ENCODE measurements at places on chromosomes 1 and 21.

DNA sequence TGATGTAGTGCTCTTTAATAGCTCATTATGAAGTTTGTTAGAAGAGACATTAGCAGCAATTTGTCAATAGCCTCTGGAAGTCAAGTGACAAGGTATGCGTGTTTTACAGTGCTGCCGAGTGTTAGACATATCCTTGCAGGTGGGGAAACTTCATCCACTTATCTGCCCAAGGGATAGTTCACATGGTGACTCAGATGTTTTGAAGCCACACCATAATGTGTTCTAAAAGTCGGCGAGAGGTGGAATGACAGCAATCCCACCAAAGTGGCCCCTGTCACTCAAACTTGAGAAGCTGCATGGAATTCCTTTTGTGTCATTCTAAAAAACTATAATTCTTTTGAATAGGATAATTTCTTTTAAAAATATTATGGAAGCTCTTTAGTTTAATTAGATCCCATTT lies 98.1 kb downstream of the RUNX1 start:
- no peak for DNase-seq

DNA sequence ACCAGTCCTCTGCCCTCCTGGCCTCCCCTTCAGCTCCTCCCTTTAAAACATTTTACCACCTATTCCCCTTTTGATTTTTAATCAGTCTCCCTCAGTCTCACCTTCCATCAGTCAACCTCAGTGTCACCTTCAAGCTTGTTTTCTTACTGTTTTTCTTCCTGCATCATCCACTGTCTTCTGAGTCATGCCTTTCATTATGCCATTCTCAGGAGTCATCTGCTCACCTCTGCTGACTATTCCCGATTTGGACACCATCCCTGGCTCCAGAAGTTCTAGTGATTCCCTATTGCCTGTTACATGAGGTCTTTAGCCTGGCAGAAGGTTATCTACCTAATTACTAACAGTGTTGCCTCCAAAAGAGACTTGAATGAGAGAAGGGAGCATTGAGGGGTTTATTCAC lies 23.9 kb downstream of the NFASC start:
- no peak for DNase-seq

GRCh38 chr1:230913496-230913895 lies 45.2 kb upstream of the C1orf198 start:
- DNase-seq = no peak

DNA sequence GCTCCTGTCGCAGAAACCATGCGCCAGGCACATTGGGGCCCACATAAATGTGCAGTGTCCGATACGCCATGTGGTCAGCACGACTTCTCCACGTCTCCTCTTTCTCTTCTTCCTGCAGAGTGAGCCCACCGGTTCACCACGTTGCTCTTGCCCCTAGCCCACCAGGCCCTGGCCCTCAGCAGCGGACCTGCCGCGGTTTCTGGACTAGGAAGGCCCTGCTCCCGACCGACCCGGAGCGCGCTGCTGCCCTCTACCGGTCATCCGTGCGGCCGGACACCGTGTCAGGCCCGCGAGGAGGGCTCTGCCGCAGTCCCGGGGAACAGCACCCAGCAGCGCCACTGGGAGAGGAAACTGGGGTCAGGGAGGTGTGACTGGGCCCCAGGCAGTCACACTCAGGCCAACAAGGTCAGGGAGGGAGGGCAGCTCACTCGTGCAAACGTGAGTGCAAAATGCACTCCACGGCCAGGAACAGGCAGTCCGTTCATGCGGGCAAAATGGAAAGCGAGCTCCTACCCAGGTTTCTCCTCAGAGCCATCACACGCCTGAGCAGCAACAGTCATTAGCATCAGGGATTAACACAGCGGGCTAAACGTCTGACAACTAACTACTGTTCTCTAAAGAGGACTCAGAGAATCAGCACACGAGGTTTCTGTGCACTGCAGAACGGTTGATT lies 13.7 kb downstream of the TLR5 start:
- DNase-seq = peak; percentile 54

GRCh38 chr1:98920441-98921110 lies 84.1 kb downstream of the PLPPR5 start:
- peak; percentile 20 for DNase-seq

DNA sequence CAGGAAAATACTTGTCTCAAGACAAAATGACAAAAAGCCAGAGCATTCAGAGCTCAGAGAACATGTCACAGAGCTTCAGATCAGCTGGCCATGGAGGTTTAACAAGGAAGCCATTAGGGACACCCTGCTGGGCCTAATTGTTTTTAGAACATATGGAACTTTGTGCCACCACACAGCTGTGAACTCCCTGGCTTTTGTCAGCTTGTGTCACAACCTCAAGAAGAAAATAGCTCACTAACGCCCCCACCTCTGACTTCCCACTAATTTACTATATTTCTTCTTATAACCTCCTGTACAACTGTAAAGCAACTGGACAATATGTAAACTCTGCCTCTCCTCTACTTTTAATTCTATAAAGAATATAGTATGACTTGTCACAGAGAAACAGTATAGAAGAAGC lies 21.0 kb upstream of the TDRD10 start:
- DNase-seq = no peak

- no peak for DNase-seq
Measured at GRCh38 chr1:20126041-20126805, 6.9 kb upstream of the PLA2G2D start.

- no peak for DNase-seq
Measured at GRCh38 chr1:110210604-110211495, 736 bp downstream of the KCNC4 start.

DNA sequence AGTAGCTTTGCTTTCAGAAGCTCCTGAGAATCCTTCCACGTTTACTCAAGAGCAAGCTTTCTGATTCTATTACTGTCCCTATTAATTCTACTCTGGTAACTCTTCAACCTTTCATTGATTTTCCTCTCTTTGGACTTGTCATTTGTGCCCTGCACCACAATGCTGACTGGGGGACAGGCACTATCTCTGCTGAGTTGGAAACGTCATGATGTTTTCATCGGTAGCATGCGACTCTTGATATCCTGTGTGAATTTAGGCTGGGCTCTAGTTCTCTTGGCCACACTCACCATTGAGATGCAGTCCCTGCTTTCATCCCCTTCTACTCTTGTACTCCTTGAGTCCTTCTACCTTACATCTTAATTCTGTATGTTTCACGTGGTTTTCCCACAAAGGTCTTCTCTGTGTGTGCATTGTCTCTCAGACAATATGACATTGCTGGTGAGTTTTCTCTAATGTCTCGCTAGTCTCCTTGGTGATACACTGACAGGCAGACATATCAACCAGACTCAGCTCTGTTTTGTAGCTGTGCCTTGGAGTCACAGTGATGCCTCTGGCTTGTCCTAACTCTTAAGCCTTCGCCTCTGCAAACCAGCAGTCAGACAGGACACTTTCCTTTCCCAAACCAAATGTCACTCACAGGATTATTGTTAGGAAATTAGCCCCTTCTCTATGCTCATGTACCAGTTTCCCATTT lies 223.6 kb upstream of the ADGRL2 start:
- DNase-seq = no peak

DNA sequence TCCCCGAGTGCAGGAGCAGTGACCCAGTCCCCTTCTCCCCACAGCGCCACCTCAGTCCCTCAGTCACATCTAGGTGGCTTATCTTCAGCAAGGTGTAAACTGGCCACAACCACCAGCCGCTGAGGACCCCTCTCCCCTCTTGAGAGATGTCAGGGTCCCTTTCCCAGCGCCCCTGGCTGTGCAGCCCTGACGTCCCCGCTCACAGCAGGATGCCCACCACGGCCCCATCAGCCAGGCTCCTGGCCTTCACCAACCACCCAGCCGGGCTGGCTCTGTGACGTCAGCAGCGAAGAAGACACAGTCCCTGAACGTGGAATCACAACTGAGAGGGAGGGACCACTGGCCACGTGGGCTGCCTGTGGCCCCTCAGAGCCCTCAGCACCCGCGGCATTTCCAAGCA lies 249.4 kb downstream of the NPHP4 start:
- no peak for DNase-seq

DNA sequence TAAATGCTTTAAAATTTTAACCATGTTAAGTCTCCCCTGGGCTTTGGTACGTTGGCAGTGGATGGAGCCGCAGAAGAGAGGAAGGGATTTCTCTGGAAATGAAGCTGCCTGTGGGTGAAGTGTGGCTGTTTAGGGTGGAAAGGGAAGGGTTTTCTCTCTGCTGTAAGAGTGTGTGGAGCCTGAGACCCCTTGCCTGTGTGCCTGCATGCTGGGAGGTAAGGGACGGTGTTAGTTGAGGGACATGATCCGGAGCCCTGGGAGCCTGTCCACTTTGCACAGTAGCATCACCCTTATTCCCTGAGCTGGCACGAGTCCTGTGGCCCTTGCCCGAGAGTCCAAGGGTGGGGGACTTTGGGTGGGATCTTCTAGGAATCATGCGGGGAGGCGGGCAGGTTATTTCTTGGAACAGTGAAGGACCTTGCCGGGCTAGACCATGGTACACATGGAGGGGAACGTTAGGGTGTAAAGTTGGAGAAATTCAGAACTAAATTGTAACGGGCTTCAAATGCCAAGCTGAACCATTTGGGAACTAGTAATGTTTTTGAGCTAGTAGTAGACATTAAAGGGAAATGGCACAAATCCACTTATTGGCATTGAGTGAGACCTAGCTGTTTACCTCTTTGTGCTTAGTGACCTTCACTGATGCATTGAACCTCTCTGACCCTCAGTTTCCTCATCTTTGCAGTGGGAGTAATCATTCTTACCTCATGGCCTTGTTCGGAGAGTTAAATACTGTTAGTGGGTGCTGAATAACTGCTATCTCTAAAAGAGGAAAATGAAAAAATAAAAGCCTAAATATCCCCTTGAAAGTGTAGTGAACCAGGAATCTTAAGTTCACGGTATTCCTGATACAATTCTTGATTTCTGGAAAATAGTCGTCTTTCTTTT lies 3.5 kb downstream of the GALNT2 start:
- no peak for DNase-seq

DNA sequence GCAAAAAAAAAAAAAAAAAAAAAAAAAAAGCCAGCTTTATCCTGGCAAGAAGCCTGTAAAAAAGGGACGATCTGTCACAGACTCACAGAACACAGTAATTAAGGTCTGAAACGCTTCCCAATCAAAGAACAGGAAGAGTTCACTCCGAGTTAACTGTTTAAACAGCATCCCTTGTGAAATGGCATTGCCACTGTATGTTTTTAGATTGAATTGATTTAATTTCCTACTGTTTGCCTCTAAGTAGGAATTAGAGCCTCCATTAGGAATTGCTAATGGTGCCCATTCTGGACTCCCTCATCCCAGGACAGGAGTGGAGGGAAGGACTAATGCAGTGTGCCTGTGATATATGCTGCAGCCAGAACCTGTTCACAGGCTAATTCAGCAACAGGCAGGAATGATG lies 370.8 kb downstream of the RWDD3 start:
- no peak for DNase-seq

DNA sequence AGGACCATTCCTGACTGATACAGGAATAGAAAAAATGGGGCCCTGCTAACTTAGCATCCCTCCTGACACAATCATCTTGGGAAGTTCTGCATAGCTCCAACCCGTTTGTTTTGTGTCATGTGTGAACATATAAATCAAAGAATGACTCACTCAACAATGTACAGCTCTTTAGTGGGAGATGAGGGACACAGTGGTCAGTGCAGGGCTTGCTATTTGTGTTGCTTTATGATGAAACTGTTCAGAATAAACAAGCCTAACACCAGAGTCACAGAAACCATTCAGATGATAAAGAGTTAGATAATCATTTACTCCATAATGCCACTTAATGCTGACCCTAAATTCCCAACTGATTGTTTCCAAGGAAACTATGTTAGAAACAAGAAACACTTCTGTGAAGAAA lies 154.2 kb upstream of the ZNHIT6 start:
- no peak for DNase-seq

- peak; percentile 55 for DNase-seq
Measured at GRCh38 chr1:226033582-226033981, 28.9 kb upstream of the H3-3A start.

- no peak for DNase-seq
Measured at GRCh38 chr1:195754303-195754702, 853.9 kb downstream of the KCNT2 start.

- no peak for DNase-seq
Measured at GRCh38 chr1:209587789-209588188, 4.3 kb downstream of the CAMK1G start.

Data from common myeloid progenitor, CD34-positive (primary cell).